Activated CD8-positive, alpha-beta T cell treated with anti-CD3 and anti-CD28 coated beads for 36 hours (primary cell): ENCODE measurements at places on chromosomes 11 and 22. TPM values are rescaled to one million over a fixed set of nuclear protein-coding genes. Genes with fewer than 3 reads are reported as not detected.

Gene ZPR1
- total RNA-seq = 89.9 TPM

DNA sequence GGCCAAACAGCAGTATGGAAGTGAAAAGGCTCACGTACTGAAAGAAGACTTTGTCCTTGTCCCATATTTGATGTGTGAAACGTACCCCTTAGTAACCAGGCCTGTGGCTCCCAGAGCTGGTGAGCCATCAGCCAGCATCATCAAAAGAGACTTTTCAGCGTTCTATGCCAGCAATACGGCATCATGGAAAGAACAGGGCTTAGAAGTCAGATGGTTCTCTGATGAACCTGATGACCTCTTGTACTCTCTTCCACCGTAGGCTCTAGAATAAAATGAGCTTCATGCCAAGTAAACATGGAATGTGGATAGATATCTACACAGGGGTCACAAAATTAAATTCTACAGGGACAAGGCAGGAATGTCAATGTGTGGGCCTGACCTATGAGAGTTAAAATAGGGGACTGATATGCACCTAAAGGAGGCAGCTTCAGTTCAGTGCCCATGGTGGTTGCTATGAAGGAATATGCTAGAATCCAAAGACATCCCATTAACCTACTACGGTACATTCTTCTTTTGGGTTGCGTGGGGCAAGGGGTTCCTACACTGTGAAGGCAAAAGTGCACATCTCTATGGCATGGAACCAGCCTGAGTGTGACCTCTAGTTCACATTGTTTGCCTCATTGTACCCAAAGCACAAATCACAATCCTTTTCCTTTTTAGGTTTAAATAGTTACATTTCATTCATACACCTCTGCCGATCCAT is 130.6 kb downstream of the ETS1 start:
- DNase-seq = no peak

DNA sequence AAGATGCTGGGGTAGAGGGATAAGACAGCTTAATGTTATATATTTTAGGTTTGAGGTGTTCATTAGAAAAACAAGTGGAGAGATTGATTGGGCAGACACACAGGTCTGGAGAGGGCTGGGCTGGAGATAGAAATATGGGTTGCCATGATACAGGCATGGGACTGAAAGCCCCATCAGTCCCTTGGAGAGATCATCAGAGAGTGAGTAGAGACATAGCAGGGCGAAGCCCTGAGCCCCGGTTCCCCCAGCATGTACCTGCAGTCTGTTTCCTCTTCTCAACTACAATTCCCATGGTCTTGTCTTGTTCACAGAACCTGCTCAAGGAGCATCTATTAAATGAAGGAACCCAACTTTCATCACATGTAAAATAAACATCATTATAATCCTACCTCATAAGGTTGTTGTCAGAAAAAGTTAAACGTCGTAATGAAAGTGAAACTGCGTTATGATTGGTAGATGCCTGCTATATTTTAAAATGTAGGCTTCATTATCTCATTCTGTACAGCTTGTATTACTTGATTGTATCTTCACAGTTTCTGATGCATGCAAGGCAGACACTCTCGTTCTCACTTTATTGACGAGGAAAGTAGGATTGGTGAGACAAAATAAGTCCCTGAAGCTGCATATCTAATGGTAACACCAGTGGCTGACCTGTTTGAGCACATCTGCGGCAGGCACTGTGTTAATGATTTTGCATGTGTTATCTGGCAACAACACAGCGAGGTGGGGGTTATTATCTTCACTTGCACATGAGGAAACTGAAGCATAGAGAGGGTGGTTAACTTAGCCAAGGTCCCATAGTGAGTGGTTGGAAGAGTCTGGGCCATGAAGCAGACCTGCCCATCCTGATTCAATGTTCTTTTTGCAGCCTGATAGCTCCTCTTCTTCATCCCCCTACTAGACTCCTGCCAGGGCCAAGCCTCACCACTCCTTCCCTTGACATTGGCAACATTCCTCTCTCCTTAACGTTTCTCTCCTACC is 63.5 kb downstream of the ENDOD1 start:
- DNase-seq = peak; percentile 27

DNA sequence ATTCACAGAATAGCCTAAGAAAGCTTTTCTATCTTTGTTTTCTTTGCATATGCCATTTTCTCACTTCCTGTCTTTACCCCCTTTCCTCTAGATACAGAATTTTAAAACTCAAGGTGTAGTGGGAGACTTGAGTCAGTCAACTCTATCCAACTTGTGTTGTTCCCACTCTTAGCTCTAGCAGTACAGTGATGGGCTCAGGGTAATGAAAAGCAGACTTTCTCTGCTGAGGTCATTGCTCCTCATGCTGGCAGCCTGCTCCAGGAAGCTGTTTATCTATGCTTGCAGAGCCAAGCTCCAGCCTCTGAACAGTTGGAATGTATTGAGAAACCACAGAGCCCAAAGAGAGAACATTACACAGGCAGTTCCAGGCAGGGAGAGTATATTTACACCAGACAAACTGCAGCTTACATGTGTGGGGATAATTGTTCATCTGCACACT is 68.1 kb downstream of the CSTPP1 start:
- no peak for DNase-seq

- DNase-seq = no peak
Observed at GRCh38 chr22:44396727-44397722, 84.3 kb upstream of the SHISAL1 start.
